ENCODE measurements at places on chromosomes 6 and 20.

- no peak for DNase-seq
These were observed 67.8 kb downstream of the RNF182 start for GRCh38 chr6:13992417-13993055.

DNA sequence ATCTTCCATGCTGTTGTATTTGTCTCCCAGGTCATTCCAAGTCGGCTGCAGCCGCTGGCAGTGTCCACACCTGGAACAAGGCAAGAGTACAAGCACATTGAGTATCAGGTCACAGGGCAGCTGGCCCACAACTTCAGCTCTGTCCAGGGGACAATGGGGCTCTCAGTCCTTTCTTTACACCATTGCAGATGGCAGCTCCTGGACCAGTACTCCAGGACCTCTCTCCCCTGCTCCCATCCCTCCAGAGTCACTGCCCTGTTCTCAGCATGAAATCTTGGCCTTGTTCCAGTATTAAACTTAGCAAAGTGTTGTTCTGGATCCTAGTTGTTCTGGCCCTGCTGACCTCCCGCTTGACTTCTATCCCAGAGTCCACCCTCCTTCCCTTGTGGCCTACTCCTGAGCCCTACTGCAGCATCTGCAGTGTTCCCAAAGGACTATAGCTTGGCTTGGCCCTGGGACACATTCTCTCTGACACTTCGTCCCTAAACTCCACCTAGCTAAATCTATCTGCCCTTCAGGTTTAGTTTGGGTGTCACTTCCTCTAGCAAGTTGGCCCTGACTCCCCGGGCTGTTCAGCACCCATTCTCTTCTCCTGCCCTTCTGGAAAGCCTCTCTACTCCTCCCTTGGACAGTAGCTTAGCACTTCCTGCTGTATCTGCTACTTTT lies 5.8 kb downstream of the TXNDC5 start:
- no peak for DNase-seq

GRCh38 chr6:167034056-167034455 lies 34.9 kb downstream of the CEP43 start:
- DNase-seq: no peak

DNA sequence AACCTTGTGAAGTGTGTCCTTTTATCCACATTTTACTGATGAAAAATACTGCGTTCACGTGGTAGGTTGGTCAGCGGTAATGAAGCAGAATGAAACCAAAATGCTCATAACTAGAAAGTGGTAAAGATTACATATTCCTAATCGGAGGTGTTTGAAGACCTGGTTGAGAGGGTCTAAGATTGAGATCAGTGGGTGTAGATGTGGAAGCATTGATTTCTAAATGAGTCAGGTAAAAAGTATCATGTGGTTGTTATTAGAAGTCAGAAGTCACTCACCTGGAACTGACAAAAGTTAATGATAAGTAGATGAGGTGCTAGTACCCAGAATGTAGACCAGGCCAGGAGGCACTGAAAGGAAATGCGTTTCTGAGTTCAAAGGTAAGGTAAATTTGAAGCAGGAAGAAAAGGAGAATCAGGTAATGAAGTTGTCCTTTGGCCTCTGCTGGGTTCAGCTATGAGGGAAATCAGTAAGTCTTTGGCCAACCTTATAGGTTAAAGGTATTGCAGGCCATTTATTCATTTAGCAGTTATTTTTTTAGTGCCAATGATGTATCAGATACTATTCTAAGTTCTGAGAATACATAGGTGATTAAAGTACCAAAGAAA lies 31.2 kb downstream of the FAM83B start:
- DNase-seq: no peak

DNA sequence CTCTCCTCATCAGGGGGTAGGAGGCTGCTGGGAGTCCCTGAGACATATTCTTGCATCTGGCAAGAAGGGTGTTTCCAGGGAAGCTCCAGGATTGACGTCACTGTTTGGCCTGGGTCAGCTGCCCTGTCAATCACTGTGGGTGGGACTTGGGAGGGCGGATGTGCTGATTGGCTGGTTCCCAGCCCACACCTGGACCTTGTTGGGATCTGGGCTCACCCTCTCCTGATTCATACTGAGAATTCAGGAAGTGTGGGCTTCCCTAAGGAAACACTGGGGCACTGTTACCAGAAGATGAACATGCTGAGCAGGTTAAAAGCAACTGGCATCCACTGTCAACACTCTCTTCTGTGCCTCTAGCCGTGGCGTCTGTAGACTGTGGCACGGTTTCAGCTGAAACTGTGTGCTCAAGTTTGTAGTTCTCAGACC lies 36.5 kb downstream of the CDH26 start:
- DNase-seq: no peak

- DNase-seq: peak; percentile 76
These were observed 61.4 kb downstream of the BMP2 start for GRCh38 chr20:6828794-6829423.

GRCh38 chr6:17785094-17785787 lies 78.5 kb upstream of the NUP153 start:
- DNase-seq: no peak

GRCh38 chr20:59042796-59043631 lies 428 bp upstream of the PRELID3B start:
- DNase-seq: peak; percentile 97

- DNase-seq: no peak
These were observed 67.7 kb downstream of the RPP40 start for GRCh38 chr6:4935975-4936680.

- DNase-seq: no peak
These were observed 538 bp downstream of the FERMT1 start for GRCh38 chr20:6122111-6122872.

GRCh38 chr6:142648526-142648925 lies 296.4 kb downstream of the HIVEP2 start:
- no peak for DNase-seq

DNA sequence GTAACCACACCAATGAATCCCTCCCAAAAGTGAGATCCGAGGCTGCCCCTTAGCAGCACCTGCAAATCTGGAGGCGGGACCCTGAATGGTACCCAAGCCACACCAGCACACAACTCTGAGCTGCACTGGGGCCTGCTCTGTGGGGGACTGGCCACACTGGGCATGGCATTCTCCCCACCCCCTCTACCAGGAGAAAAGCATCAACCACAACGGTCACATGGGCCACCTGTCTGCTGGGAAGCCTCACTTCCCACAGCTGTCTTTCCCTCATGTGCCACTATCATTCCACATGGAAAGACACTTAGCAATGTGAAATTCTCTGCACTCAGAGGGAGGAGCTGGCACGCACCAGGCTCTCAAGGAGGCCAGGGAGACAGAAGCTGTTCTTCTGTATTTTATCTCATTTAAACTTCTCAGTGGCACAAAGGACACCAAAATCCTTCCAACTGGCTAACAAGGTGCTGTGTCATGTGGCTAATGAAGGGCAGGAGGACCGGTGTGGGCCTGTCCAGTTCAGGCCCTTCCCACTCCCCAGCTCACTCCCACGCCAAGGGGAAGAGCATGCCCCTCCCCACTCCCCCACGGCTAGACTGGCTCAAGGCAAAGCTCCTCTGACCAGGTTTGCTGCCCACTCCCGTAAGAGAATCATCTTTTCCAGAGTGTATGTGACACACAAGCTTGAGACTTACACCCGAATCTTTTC lies 19.0 kb downstream of the YTHDF1 start:
- DNase-seq: no peak

- no peak for DNase-seq
These were observed 17.2 kb downstream of the ZSCAN23 start for GRCh38 chr6:28425944-28426541.

DNA sequence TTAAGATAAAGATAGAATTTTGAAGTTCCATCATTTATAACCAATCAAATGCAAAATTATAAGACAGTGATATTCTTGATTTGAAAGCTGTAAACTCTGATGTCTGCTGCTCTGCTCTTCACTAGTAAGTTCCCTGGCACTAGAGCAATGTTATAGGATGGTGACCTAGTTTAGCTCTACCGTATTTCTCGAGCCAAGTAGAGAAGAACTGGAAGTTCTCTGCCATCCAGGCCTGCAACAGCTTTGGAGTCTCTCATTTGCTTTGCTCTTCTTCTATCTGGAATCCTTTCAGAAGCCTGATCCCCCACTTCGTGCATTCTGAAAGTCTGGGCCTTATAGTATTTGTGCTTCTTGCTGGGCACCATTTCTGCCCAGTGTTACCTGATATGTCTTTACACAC lies 100.3 kb downstream of the PLCB1 start:
- DNase-seq: no peak

All from NCI-H345 (cell line).